ENCODE measurements at places on chromosomes 5 and 9. TPM values are rescaled to one million over a fixed set of nuclear protein-coding genes. Genes with fewer than 3 reads are reported as not detected.

GRCh38 chr9:107943901-107944300 is 454.3 kb upstream of the KLF4 start:
- DNase-seq, result no peak

GRCh38 chr5:138820695-138821094 is 54.4 kb downstream of the LRRTM2 start:
- DNase-seq, result no peak

DNA sequence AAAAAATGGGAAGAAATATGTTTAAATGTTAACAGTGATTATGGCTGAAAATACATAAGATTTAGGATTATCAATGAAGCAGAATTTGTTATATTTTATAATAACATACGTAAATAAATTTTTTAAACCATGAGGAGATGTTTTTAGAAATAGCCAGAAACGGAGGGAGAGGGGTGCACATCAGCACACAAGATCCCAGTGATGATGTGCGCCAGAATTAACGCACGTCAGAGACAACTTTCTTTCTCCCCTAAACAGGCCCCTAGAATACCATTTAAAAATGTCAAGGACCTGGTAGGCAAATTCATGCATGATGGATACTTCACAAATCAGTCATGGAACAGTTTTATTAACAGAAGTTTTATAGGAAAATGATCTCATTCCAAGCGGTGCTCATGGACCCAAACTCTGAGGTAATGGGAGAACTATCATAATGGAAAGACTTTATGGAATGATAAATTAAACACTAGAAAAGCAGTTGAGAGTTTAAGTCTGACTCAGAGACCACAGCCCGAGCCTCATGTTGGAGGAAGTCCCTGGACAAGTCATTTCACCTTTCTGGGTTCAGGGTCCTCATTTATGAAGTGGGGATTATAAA is 258.9 kb upstream of the GAS1 start:
- no peak for DNase-seq

Gene EGFLAM
- not detected for total RNA-seq

GRCh38 chr5:135488727-135489465 is 36.7 kb upstream of the TIFAB start:
- DNase-seq, result no peak

- no peak for DNase-seq
Measured at GRCh38 chr5:136374003-136374402, 8.7 kb upstream of the TRPC7 start.

GRCh38 chr5:171644536-171644935 is 141.1 kb upstream of the SMIM23 start:
- DNase-seq, result no peak

DNA sequence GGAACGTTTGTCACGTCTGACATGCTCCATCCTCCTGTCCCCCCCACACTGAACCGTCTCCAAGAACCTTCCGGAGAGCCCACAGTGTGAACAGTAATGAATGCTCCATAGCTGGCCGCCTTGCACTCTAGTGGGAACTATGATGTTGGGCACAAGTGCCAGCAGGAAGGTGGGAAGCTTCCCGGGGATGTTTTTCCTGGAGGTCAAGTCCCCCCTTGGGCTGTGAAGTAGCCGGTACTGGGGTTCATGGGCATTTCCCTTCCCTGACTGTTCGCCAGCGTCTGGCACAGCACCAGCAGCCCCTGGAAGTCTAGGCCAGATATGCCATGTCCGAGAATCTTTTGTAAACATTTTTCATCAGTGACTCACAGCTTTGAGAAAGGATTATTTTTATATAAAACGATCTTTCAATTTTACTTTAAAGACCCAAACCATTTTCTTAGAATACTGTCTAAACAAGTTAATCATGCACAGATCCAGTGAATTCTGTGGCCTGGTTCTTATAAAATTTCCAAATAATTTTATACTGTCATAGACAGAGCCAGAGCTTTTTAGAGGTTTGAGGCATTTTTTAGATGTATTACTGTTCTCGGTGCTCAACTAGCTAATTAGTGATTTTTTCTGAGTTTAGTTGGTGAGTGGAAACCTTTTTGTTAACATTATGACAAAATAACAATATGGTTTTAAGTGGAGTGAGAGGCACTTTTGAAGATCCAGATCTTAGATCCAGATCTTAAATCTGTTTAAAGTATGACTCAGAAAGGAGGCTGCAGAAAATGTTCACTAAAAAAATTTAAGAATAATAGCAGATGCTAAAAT is 11.6 kb downstream of the ABL1 start:
- no peak for DNase-seq

DNA sequence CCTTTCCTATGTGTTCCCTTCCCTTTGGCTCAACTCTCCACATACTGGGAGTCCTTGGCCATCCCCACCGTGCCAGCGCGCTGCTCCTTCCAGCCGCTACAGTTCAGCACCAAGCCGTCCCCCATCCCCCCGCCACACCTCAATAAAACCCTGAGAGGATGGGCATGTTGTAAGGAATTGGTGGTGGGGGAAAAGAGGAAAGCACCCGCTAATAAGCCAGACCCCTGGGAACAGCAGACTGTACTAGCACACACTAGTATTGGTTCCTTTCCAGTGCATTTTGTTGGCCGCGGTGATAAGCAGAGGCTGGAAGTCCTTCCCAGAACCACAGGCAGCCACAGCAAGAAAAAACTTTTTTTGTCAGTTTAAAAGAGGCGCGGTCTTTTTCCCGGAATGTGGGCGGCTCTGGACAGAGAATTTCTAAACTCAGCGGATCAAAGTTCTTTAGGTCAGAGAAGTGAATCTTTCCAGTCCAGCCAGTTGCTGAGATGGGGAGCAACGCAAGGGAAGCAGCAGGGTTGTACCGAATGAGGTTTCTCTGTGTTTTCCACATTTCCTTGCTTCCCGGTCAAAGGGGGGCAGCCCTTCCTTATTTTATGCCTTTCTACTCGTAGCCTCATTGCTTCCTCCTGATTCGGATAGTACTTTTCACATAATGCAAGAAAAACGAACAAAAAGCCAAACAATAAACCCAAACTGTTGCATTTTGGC is 2.1 kb downstream of the CHSY3 start:
- no peak for DNase-seq

Gene ENHO
- not detected for total RNA-seq
